ENCODE measurements at places on chromosomes 7 and 10.

DNA sequence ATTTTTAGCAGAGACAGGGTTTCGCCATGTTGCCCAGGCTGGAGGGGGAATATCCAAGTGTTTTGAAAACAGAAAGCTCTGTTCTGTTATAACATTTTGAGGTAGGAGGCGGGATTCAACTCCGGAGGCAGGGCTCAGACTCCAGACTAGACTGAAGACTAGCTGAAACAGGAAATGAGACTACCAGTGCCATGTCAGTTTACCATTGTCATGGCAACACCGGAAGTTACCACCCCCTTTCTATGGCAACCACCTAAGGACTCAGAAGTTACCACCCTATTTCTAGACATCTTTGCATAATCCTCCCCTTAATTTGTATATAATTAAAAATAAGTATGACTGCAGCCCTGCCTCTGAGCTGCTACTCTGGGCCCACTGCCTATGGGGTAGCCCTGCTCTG lies 1069.1 kb upstream of the AUTS2 start:
- no peak for DNase-seq

DNA sequence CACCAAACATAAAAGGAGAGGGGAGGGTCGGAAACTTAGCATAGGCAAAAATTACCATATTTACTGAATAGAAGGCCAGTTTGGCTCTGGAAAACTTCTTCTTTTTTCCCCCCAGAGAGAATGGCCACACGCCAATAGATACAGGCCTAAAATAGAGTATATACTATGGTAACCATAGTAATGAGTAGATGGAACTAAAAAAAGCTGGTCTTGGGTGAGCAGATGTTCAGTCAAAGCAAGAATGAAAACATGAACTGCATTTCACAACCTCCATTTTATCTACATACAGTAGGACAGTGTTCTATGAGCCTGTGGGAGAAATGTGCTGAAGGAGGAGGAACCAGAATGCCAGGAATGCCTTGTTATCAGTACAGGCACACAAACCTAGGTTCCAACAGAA lies 141.7 kb upstream of the SEMA3A start:
- DNase-seq: peak; percentile 19

- DNase-seq: no peak
These were observed 850.3 kb upstream of the SORCS1 start for GRCh38 chr10:108014902-108015177.

- DNase-seq: peak; percentile 36
These were observed 164.2 kb upstream of the DPP6 start for GRCh38 chr7:153887749-153888569.

GRCh38 chr10:99170116-99170675 lies 65.5 kb downstream of the HPSE2 start:
- DNase-seq: no peak

DNA sequence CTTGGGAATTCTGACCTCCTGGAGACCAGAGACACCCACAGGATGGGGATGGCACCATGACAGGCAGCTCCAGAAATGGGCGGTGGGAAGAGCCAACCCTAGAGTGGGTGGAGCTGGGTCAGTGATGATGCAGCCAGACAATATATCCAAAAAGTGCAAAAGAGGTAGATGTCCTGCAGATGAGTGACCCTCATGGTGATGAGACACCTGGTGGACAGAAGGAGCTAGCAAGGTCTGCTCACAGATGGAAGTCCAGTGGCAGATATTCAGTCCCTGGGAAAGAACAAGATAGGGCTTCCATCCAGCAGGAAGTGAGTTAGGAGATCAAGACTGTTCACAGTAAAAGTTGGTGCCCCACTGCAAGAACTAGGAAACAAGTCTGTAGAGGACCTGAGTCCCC lies 19.2 kb upstream of the GRB10 start:
- no peak for DNase-seq

- no peak for DNase-seq
These were observed 11.7 kb downstream of the DNAJC1 start for GRCh38 chr10:21991785-21992184.

DNA sequence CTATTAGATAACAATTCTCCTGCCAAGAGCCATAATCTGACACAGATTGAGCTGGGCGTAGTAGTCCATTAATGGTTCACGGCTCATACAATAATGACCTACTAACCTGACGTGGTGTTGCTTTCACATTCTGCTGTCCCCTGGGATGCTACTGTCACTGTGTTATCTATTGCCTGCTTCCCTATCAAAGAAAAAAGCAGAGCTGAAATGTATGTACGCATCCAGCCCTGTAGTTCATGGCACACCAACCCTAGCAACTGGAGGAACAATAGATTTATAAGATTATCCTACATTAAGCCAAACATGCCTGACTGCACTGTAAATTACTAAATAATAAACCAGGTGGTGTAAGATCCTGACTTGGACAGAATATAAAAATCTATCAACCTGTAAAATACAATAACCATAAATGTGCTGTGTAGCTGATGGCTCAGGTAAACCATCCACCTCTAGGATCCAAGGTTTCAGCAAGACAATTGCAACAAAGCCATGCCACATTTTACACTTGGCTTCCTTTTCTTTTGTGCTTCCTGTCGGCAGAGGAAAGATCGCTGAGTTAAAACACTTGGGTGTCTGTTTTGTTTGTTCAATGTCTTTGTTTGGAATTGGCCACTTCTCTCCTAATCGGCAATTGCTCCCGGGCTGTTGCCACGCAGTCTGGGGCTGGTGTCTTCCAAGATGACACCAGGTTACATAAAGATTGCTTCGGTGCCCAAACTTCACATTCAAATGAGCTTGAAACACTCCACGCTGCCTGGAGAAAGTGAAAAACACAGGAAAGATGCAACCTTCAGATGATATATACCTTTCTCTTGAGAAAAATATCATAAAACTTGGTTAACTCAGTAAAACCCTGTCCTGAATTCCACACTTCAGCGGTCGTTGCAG lies 143.9 kb upstream of the MGMT start:
- no peak for DNase-seq

- DNase-seq: no peak
These were observed 228.6 kb downstream of the ELFN1 start for GRCh38 chr7:1898628-1899185.

- no peak for DNase-seq
These were observed 165.3 kb downstream of the AGMO start for GRCh38 chr7:15396210-15397158.

Measured in femur (tissue), 1 donor.